Thyroid gland (tissue), 4 donors: ENCODE measurements at places on chromosomes 1 and 21. TPM values are rescaled to one million over a fixed set of nuclear protein-coding genes. Genes with fewer than 3 reads are reported as not detected.
A peak's percentile ranks its signal among the peaks of the same experiment; 100 is the strongest.

- no peak for DNase-seq
These were observed 19.0 kb downstream of the SDC3 start for GRCh38 chr1:30889511-30889910.

- DNase-seq = no peak
These were observed 195.3 kb upstream of the USP25 start for GRCh38 chr21:15534450-15534886.

DNA sequence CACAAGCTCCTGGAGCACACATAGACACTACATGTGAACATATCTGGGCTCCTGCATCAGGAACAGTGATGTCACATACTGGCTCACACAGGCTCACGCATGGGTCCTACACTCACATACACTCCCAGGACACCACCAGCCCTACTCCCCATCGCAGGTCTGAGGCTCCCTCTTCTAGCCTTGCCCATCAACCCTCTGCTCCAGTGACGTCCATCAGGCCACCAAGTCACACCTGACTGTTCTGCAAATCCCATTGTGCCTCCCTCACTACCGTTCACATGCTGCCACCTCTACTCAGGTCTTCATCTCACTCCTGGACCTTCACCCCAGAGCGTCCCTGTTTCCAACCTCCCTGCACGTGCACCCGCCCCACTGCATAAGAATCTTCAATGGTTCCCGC, 18.1 kb downstream of the TFAP2E start:
- no peak for DNase-seq

GRCh38 chr21:22880573-22880972, 1882.4 kb downstream of the NCAM2 start:
- DNase-seq = no peak

- DNase-seq = no peak
These were observed 87.1 kb upstream of the TNR start for GRCh38 chr1:175830500-175830899.

DNA sequence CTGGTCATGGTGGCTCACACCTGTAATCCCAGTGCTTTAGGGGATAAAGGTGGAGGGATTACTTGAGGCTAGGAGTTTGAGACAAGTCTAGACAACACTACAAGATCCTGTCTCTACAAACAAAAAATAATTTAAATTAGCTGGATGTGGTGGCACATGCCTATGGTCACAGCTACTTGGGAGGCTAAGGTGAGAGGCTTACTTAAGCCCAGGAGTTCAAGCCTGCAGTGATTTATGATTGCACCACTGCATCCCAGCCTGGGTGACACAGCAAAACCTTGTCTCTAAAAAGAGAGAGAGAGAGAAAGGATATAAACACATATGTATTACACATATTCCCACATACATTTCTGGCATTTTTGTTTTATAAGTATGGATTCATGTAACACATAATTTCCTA, 325.2 kb downstream of the DUSP10 start:
- DNase-seq = no peak

- DNase-seq = peak; percentile 40
These were observed 8.2 kb upstream of the CAP1 start for GRCh38 chr1:40032240-40032891.

DNA sequence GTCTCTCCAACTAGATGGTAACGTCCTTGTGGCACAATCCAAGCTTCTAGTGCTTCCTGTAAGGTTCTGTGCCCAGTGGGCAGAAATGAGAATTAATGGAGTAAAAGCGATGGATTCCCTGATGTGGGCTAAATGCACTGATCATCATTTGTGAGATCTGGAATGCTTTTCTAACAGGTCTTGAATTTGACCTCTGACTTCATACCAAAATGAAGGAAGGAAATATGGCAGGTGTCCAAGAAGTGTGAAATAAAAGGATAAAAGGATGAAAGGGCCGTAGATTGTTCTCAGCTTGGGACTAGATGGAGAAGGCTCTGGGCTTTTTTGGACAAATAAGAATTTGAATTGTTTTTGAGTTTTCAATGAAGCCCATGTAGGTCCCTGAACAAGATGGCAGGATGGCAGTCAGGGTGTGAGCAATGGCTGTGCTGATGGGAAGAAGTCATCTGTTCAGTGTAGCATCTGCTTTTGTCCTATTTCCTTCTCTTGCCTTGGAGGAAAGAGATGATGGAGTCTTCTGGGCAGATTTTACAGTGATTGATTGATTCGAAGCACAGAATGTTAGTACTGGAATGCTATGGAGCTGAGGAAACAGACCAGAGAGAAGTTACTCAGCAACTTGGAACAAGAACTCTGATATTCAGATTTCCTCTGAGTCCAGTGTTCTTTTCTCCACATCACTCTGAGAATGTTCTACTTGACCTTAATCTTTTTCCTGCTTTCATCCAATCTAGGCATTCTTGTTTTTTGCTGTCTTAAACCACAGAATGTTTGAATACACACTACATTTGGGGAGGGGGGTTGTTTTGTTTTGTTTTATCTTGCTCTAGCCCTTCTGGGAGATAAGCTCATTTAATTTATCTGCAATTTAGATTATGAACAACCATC, 286.0 kb downstream of the HLX start:
- DNase-seq = no peak

DNA sequence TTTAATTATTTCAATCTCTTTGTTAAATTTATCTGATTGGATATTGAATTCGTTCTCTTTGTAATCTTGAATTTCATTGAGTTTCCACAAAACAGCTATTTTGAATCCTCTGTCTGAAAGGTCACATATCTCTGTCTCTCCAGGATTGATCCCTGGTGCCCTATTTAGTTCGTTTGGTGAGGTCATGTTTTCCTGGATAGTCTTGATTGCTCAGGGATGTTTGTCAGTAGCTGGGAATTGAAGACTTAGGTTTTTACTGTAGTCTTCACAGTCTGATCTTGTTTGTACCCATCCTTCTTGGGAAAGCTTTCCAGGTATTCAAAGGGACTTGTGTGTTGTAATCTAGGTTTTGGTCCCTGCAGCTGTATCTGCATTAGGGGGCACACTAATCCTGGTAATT, 6.8 kb upstream of the MTARC2 start:
- DNase-seq = no peak

DNA sequence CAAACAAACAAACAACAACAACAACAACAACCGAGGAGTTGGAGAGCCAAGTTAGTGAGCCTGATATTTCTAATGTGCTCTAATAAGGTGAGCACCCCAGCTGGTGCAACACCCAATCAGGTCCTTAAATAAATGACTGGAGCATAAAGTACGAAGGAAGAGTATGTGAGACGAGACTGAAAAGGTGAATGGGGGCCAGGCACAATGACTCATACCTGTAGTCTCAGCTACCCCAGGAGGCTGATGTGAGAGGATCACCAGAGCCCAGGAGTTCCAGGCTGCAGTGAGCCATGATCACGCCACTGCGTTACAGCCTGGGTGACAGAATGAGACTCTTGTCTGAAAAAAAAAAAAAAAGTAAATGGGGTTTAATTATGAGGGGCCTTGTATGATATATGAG, 152.0 kb upstream of the ZRANB2 start:
- no peak for DNase-seq

DNA sequence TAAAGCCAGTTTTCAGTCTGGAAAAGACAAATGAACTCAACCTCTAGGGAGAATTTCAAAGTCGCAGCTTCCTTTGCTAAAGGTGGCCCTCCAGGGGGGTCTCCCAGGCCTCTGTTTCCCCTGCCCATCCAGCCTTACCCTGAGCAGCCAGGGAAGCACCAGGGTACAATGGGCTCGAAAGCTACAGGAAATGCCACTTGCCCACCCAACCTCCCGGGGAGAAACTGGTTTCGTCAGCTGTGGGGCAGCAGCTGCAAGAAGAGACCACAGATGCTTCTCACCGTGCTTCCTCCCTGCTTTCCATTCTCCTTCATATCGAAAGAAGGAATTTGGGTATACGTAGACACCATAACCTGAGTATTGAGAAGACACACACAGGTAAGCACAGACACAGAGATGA, 1.7 kb downstream of the MORN1 start:
- no peak for DNase-seq

DNA sequence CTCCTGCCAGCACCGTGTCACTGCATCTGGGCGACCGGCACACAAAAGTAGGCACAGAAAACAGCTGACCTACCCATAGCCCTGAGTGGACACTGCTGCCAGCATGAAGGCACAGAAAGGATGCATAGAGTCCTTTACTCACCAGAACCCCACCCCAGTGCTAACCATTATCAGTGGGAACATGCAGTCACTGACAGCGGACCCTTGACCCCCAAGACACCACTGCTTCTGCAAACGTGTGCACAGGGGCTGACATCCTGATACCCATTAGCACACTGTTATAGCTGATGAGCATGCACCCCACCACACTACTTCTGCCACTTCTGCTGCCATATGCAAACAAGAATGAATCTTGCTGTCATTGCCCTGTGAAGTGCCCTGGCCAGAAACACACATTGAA, 953.0 kb upstream of the NCAM2 start:
- no peak for DNase-seq

DNA sequence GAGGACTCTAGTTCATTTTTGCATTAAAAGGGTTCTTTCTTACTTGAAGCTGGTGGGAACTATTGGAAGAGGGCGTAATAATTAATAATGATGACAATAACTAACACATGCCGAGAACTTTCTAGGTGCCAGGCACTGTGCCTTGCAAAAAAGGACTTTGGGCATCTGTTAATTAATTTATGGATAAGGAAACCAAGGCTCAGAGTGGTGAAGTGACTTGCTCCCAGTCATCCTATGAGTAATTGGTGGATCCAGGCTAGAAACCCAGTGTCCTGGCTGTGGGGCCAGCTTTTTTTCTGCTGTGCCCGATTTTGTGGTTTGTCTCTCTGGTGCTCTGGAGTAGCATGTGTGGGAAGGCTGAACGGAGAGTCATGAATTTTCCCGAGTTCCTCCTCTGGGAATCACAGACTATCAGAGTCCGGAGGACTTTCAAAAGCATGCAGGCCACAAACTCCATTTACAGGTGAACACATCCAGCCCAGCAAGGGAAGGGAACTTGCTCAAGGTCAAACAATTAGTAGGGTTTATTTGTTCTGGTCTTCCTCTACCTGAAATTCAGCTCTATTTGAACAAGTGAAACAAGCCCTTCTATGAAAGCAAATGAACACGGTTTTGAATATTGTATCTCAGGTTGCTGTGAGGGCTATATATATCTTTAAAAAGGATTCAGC, 23.4 kb downstream of the ROR1 start:
- DNase-seq = no peak

- DNase-seq = peak; percentile 73
These were observed 50.2 kb upstream of the TSHB start for GRCh38 chr1:114979278-114979891.

GRCh38 chr1:208160259-208160819, 83.8 kb downstream of the PLXNA2 start:
- DNase-seq = no peak

GRCh38 chr1:94325377-94326302, 88.3 kb upstream of the ARHGAP29 start:
- peak; percentile 32 for DNase-seq

- DNase-seq = no peak
These were observed 18.1 kb upstream of the BEND5 start for GRCh38 chr1:48794816-48795215.

- DNase-seq = no peak
These were observed 130.4 kb upstream of the ETS2 start for GRCh38 chr21:38675182-38675824.

DNA sequence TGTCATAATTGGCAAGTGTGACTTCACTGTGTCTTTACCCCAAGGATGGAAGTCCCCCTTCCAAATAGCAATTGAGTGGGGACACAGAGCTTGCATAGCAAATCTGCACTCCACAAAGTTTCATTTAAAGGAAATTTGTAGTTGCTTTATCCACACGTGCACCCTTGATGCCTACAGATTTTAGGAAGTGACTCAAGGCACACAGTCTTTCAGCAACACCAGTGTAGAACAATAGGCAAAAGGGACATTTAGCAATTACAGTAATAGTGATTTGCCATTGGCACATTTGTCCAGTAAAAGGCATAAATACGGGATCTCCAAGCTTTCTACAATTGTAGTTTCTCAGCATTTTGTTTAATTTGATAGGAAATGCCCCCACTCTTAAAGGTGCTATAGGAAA, 43.4 kb upstream of the KAZN start:
- no peak for DNase-seq

- no peak for DNase-seq
These were observed 10.7 kb upstream of the CD2 start for GRCh38 chr1:116743535-116743934.

- no peak for DNase-seq
These were observed 2.3 kb downstream of the ASTN1 start for GRCh38 chr1:177162243-177162642.

GRCh38 chr21:18424276-18424675, 20.7 kb upstream of the TMPRSS15 start:
- DNase-seq = no peak

DNA sequence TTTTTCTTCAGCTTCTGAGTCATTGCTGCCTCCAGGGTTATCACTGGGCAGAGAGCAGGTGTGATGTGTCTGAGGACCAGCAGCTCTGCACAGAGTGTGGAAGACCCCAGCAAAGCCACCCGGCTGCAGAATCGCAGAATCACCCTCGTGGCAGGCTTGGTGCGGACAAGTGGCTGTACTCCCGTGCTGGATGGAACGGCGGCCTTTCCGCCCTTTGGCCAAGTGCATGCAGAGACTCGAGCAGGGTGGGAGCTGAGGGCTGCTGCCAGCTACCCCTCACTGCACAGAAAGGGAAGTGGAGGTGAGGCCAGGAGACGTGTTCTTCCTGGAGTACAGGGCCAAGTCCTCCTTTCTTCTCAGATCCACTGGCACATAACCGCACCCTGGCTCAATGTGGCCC, 162.5 kb downstream of the PCBP3 start:
- no peak for DNase-seq

PTPRC gene
- total RNA-seq = 14.6 TPM

RNU1-4 gene
- total RNA-seq = under 0.01 TPM

MCOLN3 gene
- total RNA-seq = 1.8 TPM

WNT4 gene
- 3.0 TPM for total RNA-seq

KRTAP13-2 gene
- not detected for total RNA-seq

TEX50 gene
- not detected for total RNA-seq
